ENCODE measurements at places on chromosomes 2 and 18.
A peak's percentile ranks its signal among the peaks of the same experiment; 100 is the strongest.

DNA sequence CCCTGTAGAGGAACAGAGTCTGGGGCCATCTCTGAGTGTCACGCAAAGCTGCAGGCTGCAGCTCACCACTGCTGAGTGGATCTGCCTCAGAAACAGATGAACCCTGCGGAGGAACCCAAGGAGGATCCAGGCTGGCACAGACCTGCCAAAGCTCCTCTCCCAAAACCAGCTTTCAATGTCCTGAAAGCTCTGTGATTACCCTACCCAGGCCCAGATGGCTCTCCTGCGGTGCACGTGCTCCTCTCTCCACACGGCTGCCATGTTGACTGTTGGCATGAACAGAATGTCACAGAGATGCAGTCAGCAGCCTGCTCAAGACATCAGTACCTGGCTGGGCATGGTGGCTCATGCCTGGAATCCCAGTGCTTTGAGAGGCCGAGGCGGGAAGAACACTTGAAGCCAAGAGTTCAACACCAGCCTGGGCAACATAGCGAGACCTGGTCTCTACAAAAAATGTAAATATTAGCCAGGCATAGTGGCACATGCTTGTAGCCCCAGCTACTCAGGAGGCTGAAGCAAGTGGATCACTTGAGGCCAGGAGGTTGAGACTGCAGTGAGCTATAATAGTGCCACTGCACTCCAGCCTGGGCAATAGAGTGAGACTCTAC lies 216.8 kb downstream of the MGAT5 start:
- DNase-seq, result no peak

GRCh38 chr2:188291142-188291616 lies 495 bp upstream of the GULP1 start:
- DNase-seq, result no peak

DNA sequence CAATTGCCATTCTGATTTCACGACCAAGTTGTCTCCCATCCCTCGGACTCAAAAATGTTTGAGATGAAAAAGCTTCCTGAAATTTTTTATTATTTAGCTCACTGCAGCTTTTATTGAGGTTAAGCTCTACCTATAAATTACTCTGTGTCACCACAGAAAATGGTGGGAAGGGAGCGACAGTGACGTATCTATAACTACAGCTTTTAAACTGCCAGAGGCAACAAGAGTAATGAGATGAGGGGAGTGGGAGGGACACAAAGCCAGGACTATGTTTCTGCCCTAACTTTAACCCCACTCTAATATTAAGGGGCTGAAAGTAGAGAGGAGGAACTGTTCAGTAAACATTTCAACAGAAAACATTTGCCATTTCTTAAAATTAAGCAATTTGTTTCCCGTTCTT lies 37.4 kb downstream of the SMAD2 start:
- no peak for DNase-seq

- no peak for DNase-seq
Measured at GRCh38 chr2:89829828-89830227, 1138.4 kb downstream of the RPIA start.

DNA sequence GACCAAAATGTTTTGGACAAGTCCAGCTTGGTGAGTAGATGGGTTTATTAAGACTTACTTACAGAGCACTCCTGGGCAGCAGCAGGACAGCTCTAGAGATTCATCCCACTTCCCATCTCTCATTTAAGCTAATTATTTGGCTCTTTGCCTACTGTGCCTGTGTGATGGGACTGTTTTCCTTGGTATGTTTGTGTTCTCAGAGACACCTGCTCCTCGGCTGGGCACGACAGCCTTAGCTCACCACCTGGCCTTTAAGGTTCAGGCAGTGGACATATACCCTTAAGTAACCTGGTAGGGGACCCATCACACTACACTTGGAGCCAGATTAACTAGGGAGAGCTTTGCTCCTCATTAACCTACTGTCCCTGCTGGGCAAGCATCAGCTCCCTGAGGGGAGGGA lies 41.7 kb upstream of the EFEMP1 start:
- no peak for DNase-seq

DNA sequence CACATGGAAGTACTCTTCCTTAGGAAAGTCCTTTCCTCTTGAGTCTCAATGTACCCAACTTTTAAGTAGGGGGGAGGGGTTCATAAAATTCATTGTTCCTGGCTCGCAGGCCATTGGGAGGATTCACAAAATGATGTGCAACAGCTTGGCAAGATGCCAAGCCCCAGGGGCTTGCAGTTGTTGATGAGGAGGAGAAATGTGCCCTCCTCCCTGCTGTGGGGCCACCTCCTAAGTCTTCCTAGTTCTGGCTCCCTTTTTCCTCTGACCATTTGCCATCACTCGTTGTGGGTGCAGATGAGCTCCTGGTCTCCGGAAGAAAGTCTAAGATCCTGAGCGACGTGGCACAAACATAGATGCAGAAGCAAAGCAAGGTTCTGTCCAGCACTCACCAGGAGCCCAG lies 435.4 kb downstream of the EIPR1 start:
- no peak for DNase-seq

DNA sequence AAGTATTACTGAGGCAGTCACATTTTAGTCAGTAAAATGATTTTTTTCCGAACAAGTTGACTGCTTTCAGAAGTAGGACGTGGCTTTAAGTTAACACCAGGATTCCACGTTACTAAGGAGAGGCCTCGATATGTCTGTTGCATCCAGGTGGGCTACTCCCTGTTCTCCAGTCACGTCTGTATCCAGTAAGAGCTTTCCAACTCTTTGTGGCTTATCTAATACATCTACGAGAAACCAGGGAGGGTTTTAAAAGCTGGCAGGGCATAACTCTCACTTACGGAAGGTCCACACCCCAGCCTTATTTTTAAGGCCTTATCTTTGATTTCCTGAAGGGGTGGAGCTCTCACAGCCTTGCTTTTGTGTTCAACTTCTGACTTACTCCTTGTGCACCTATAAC lies 99.2 kb downstream of the SLC8A1 start:
- no peak for DNase-seq

GRCh38 chr2:144519934-144520731 lies at the start of gene ZEB2:
ZEB2 (minus strand) TSS chr2:144520119; CDS start chr2:144517350, 2,769 bp downstream.
- DNase-seq, result peak; percentile 29

DNA sequence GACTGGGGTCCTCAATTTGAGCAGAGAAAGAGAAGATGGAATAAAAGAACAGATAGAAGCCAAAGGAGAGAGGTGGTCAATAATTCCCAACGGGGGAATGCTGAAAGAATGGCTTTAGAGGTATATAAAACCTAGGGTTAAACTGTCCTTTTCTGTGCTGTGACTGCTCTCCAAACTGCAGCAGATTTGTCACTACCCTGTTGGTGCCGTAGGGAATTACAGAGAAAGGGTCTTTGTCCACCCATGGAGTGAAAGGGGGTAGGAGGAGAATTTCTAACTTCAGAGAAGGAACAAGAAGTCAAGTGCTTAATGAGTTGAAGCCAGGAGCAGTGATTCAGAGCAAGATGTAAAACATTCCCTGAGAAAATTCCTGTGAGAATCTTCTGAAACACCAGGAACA lies 486.5 kb downstream of the NUP35 start:
- peak; percentile 18 for DNase-seq
